ENCODE measurements at places on chromosomes 16 and 17.

DNA sequence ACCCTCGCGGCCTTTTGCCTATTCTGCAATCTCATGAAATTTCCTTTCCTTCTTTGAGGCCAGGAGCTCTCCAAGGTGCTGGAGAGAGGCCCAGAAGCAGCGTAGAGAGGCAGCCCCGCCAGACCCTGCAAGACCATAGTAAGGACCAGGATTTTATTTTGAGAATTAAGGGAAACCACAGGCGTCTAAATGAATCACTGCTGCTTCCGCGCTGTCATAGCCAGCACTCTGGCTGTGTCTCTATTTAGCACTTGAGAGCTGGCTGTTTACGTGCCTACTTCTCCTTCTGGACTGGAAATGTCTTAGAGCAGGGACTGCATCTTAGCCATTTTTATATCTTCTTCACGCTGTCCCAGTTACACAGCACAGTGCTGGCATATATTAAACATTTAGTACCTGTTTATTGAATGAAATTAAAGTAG lies 37.6 kb upstream of the PIRT start:
- DNase-seq, result peak; percentile 64

GRCh38 chr17:31413874-31414549 lies 22.5 kb downstream of the RAB11FIP4 start:
- DNase-seq, result peak; percentile 82

- no peak for DNase-seq
Measured at GRCh38 chr17:52048137-52048898, 110.2 kb downstream of the CA10 start.

- no peak for DNase-seq
Measured at GRCh38 chr16:88761830-88762229, 23.2 kb downstream of the PIEZO1 start.

- no peak for DNase-seq
Measured at GRCh38 chr16:84874553-84874952, 54.8 kb downstream of the CRISPLD2 start.

DNA sequence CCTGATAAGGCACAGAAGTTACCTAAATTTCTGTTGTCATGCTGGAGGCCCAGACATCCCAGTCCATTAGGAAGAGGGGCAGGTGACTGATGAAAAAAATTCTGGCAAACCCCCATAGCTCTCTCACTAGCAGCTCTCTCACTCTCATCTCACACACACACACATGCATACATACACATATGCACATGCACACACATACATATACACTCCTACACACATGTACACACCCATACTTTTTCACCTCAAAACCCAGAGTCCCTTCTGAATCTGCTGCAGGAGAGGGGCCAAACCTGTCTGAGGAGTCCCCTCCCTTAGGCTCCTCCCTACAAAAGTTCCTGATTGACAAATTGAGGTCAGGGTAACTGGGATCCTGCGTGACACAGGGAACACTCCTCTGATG lies 22.6 kb upstream of the SDR42E2 start:
- DNase-seq, result no peak

GRCh38 chr17:32835291-32835761 lies 41.6 kb downstream of the MYO1D start:
- no peak for DNase-seq

DNA sequence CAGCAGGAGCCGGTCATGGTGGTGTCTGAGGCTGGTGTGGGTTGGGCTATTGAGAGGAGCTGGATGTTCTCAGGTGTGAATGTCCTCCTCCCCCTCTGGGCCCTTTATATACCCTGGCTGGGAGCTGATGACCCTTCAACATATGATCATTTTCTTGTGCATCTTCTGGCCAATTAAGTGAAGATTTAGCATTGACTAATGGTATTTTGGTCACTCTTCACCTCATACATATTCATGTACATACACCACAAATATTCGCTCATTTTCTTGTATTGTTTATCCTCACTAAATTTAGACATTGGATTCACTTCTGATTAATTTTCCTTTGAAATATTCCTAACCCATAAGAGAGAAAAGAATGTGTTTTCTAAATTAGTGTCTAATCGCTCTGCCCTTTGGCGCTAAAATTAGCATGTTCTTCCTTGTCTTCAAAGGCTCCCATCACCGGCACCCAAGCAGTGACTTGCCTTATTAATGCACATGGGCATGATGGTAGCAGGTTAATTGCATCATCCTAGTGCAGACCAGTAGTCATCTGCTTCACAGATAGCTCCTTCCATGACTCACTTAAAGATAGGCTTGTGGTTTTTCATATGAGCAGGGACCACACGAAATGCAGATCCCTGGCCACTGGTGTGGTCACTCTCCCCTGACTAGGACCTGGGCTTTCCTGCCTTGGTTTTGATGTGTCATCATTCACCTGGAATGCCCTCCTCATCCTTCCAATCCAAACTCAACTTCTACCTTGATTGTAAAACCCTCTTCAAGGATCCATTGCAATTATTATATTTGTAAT lies at the start of gene KRTAP2-4:
Gene KRTAP2-4 (minus strand): TSS at position 51 of the 796 bp plus-strand sequence. CDS start 34 bp downstream, at position 17.
- no peak for DNase-seq

DNA sequence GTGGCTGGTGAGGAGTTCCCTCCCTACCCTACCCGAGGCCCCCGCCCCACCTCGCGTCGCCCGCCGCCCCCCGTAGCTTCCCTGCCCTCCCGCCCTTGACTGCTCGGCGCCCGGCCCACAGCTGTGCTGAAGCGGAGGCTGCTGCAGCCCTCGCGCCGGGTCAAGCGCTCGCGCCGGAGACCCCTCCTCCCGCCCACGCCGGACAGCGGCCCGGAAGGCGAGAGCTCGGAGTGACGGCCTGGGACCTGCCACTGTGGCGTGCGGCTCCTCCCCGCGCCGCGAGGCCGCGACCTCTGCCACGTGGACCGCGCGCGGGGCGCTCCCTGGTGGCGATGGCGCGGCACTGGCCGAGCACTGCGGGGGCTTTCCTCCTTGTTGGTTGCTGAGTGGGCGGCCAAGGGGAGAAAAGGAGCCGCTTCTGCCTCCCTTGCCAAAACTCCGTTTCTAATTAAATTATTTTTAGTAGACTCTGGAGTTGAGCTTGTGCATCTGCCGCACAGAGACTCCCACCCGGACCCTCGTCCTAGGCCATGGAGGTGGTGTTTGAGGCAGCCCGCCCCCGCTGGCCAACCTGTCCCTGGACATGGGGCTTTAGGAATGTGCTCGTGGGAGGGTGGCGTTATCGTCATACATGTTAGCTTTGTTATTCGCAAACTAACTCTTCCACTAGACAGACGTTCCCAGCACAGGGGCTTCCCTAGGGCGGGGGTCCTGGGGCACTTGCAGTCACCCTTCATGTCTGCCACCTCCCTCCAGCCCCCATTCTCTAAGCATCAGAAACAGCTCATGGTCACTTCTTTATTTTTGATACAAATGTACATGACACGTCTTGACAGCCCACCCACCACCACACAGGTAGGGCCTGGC lies 4.4 kb downstream of the TP53I13 start:
- DNase-seq, result peak; percentile 88

DNA sequence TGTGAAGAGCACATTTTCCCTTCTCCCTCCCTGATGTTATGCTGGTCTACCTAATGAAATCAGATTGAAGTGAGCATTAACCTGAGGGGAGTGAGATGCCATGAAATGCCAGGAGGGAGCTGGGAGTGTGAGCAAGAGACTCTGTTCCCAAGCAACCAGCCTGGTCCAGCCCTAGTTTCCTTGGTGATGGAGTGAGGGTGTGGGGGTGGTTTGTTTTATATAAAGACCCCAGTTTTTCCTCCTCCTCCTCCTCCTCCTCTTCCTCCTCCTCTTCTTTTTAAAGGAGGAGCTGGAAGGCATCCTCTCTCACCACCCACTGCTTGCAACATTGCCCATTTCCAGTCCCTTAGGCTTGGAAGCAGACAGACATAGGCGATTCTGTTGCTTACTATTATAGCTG lies 97.1 kb downstream of the DNAH3 start:
- DNase-seq, result no peak

GRCh38 chr17:40230670-40231069 lies 11.6 kb downstream of the WIPF2 start:
- no peak for DNase-seq

DNA sequence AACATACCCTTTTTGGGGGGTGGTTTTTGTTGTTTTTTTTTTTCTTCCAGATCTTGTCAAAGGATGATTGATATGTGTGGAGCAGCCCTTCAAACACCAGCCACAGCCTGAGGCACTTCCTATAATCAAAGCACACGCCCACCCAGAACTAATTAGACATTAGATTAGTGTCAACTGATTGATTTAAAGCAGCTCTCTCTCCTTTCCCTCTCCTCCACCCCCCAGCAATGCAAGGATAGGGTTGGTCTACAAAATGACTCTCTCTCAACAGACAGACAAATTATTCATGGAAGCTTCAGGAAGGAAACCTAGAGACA lies 250.3 kb upstream of the SOX9 start:
- DNase-seq, result no peak

DNA sequence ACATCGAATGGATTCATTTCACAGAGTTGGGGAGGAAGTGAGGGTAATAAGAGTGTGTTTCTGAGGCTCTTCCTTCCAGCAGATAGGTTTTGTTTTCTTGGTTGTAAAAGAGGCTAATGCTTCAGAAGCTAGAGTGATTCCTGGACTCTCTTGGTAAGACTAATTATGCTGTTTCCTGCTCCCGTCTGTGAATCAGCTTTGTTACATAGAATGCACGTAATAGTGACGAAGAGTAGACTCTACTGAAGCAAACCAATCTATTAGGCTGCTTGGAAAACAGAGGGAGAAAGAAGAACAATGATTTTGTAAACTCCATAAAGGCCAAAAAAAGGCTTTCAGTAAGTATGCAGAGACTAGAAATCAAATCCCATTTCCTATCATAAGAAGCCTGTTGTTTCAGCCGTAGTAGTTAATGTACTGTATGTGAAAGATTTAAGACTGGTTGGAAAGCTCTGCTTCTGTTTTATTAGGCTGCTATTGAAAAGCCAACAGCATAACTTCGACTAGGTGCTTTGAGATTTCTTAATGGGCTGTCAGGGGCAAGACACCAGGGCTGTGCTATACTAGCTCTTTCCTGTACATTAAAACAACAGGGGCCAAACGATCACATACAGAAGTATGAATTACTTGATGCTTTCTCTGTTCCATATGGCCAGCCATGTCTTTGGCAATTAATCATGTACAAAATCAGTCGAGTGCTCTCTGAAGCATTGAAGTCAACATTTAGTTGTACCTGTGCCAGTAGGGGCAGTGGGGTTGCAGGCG lies 219.0 kb downstream of the FTO start:
- no peak for DNase-seq

DNA sequence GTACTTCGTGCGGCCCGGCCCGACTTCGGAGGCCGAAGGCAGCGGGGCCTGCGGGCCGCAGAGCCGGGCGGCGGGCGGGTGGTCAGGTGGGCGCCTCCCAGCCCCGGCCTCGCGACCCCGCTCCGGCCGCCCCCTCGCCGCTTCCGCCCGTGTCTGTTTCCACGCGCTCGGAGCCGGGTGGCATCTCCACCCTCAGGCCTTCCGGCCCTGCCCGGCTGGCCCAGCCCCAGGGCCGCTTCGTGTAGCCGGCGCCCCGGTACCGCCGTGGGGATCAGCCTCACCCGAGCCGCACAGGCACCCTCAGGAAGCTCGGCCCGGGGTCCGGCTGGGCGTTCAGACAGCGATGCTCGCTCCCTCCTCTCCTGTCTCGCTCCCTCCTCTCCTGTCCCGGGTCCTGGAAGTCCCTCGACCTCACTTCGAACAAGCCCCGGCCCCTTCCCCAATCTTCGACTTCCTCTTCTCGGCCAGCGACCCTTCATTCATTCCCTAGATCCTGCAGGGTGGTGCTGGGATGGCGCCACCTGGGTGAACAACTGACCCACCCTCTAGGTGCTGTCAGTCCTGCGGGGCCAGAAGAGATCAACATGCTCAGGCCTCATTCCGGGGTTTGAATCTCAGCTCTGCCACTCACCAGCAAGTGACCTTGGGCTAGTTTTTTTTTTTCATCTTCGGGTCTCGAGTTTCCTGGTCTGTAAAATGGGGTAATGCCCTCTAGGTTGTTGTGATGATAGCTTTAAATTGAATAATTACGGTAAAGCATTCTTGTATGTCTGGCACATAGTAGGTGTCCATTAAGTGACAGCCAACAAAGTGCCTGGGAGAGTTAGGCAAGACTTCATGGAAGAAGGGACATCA lies 610 bp downstream of the VPS4A start:
- DNase-seq, result no peak

GRCh38 chr17:6712058-6712853 lies 913 bp downstream of the SLC13A5 start:
- DNase-seq, result peak; percentile 83

DNA sequence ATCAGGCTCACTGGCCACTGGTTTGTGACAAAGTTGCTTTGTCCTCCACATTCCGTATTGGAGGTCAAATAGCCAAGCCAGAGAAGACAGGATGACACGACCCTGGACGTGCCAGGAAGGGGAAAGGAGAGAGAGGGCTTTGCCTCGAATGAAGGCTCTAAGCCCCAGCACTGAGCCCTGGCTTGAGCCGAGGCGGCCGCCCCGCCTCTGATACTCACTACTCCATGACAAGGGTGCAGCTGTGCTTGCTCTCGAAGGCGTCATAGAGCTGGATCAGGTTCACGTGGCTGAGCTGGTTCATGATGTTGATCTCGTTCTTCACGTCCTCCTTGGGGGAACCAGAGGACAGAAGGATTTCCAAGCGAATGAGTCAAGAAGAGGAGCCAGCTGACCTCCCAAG lies 19.3 kb downstream of the MYLK3 start:
- no peak for DNase-seq

DNA sequence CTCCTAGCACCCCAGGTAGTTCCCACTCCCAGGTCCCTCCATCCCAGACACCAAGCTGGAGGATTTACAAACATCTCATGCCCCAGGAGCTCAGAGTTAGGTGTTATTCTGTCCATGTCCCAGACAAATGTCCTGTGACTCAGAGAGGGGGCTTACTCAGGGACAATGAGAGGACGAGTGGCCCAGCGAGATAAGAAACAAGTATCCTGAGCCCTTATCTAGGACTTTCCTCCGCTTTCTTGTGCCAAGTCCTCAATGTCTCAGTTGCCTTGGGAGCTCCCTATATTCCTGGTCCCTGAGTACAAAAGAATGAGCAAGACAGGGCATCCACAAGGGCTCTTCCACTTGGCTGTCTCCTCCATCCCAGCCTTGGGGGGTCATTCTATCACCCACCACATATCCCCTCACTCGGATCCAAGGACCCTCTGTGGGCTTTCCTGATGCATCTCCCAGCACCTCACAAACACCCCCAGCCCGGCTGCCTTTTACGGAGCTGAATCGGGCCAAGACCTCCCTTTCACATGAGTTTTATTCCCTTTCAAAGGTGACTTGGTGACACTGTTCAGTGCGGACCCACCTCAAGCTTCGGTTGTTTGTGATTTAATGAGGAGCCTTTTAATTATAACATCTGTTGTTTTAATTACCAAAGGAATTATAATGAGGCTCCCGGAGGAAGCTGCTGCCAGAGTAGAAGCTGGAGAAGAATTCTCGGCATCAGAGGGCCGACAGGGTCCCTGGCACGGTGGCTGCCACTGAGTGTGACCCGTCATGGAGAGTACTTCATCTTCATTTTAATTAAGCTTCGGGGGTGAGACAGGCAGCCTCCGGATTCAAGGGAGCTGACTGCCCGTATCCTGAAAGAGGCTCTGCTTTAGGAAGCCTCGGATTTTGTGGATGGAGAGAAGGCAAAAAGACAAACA lies 121.5 kb downstream of the WSCD1 start:
- DNase-seq, result no peak

Data from ecto neural progenitor cell (in vitro differentiated cells).